Activated naive CD4-positive, alpha-beta T cell (primary cell): ENCODE measurements at places on chromosomes 12 and 14.
A peak's percentile ranks its signal among the peaks of the same experiment; 100 is the strongest.

GRCh38 chr14:77111021-77111420 lies 13.0 kb downstream of the CIPC start:
- DNase-seq, result no peak

GRCh38 chr12:49684310-49684854 lies 22.8 kb downstream of the FMNL3 start:
- DNase-seq, result no peak

GRCh38 chr14:56808383-56809269 lies 1.7 kb downstream of the OTX2 start:
- DNase-seq, result no peak

- no peak for DNase-seq
These were observed 103.9 kb downstream of the ALG10 start for GRCh38 chr12:34126239-34126641.

GRCh38 chr12:88327276-88327675 lies 185.2 kb downstream of the TMTC3 start:
- DNase-seq, result no peak

DNA sequence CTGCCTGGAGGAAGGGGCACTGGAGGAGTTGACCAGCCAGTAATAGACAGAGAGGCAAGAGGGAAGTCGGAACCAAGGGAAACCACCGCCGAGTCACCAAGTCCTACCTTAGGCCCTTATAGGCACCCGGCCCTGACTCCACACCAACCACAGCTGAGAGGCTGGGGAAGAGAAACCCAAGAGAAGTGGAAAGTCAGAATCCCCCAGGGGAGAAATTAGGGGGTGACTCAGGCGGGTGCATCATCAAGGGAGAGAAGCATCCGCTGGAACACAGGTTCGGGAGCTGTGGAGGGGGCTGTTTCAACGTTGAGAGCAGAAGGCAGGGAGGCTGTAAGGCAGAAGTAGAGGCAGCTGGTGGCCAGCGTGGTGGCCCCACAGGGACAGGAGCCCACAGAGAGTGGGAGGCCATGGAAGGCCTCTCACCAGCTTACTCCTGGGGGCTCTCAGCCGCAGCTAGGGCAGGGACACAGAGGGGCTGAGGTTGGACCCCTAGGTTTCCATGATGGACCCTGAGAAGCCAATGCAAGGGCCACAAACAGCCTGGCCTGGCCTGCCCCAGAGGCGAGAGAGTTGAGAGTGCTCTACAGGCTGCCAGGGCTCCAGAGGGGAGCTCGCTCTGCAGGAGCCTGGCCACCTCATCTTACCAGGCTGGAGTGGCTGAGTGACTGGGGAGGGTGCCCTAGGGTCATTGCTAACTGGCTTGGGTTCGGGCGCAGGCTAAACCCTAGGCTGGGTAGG lies 1.4 kb upstream of the TRMT61A start:
- DNase-seq, result no peak

- no peak for DNase-seq
These were observed 284.0 kb upstream of the NOS1 start for GRCh38 chr12:117645473-117645872.

DNA sequence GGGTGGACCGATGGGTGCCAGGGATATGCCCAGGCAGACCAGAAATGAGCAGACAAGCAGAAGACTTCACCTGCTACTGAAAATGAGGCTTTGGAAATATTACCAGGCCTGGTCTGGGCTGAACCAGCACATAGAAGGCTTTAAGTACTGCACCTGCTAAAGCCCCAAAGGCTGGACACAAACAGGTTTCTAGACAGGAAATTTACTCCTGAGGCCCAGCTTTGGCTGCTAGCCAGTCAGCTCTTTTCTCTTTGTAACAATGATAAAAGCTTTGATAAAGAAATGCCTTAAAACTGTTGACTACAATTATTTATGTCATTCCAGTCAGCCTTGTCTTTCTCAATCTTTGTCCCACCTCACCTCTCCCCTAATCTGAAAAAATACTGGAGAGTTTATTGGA lies 228.9 kb upstream of the EGLN3 start:
- no peak for DNase-seq

- DNase-seq, result no peak
These were observed 223.9 kb downstream of the MED13L start for GRCh38 chr12:116053479-116054200.

GRCh38 chr14:95360828-95361227 lies 41.1 kb upstream of the CLMN start:
- no peak for DNase-seq

GRCh38 chr14:61764342-61765122 lies 2.3 kb downstream of the SNAPC1 start:
- no peak for DNase-seq

GRCh38 chr12:12349711-12350665 lies at the start of gene MANSC1:
Gene MANSC1 (minus strand): TSS chr12:12350242. CDS start chr12:12343314, 6,928 bp downstream.
- DNase-seq, result peak; percentile 6

DNA sequence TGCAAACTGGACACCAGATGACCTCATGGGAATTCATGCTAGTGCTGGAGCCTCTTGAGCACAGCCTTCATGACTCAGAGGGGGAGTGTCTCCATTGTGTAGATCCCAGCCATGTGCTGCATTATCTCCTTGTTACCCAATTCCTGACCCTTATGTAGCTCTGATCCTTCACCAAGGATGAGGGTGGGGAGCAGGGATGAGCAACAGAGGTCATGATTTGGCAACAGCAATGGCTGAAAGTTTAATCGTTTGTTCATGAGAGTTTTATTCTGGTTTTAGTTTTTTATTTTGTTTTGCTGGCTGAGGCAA lies 9.5 kb upstream of the BDKRB1 start:
- DNase-seq, result no peak

DNA sequence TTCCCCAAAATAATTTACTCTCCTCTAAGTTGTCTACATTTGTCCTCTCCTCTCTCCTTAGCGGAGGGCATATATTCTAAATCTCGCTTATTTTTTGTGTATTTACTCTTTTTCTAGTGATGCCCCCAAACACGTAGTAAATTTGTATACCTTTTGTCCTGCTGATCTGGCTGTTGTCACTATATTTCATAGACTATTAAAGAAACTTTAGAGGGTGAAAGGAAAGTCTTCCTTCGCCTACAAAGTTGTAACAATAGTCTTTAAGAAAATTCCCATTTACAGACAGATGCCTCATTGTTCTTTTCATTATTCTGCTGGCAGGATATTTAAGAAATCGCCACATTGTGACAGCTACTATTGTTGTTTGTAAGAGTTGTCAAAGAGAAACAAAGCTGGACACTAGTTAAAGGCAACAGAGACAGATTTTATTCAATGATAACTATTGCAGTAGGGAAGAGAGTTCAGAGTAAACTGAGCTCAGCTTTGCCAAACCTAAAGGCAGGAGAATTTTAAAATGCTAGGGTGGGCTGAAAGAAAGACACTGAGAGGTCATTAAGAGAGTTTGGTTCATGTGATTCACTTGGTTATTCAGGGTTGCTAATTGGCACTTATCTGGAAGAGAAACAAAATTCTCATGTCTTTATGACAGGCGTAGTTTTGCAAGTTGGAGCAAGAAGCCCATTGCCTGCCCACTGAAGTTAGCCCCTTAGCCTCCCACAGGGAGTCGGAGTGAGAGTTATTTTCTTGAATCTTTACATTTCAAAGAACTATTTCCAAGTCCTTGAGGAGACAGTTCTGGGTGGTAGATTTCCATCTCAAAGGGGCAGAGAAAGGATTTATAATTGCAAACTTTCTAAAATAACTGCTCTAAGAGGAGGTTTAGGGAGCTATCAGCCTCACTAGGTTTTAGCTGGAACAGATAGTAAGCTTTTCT lies 1272.5 kb upstream of the SEL1L start:
- DNase-seq, result no peak

DNA sequence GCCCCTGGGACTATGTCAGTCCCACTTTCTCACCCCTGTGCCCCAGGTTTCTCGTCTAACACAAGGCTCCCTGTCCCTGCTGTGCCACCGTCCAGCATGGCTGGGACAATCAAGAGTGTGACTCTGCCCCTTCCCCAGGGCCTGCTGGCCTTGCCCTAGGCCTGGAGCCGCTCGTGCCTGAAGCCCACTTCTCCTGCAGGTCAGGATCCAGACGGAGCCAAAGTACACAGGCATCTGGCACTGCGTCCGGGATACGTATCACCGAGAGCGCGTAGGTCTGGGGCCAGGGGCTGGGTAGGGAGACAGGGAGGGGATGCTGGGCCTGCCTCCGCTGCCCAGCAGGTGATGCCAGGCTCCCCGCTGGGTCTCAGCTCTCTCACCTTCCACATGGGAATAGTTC lies 2.8 kb downstream of the SLC25A47 start:
- no peak for DNase-seq

DNA sequence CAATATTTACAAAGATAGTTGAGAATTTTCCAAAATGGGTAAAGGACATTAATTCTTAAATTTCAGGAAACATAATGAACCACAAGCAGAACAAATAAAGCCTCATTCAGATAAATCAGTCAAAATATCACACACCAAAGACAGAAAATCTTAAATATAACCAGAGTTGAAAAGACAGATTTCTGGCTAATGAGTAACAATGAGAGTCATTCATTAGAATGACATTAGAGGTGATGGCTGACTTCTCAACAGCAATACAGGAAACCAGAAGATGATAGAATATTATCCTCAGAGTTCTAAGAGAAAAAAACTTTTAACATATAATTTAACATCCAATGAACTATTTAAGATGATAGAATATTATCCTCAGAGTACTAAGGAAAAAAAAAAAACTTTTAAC lies 124.2 kb downstream of the DENND5B start:
- DNase-seq, result no peak

GRCh38 chr12:121713257-121713777 lies 765 bp downstream of the TMEM120B start:
- no peak for DNase-seq

DNA sequence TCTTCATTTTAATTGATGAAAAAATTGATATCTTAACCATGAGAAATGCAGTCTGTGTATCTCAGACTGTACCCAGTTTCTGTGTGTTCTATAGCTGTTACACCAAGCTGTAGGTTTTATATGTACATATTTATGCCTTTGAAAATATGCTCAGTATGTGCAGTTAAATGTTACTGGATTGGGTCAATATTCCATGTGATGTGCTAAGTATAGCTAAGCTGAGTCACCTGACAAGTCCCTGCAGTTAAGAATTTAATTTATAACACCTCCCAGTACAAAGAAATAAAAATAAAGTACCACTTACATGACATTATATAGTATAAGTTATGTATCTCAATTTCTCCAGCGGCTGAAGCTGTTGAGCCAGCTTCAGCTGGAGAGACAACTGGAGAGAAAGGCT lies 984.0 kb downstream of the GALC start:
- no peak for DNase-seq

DNA sequence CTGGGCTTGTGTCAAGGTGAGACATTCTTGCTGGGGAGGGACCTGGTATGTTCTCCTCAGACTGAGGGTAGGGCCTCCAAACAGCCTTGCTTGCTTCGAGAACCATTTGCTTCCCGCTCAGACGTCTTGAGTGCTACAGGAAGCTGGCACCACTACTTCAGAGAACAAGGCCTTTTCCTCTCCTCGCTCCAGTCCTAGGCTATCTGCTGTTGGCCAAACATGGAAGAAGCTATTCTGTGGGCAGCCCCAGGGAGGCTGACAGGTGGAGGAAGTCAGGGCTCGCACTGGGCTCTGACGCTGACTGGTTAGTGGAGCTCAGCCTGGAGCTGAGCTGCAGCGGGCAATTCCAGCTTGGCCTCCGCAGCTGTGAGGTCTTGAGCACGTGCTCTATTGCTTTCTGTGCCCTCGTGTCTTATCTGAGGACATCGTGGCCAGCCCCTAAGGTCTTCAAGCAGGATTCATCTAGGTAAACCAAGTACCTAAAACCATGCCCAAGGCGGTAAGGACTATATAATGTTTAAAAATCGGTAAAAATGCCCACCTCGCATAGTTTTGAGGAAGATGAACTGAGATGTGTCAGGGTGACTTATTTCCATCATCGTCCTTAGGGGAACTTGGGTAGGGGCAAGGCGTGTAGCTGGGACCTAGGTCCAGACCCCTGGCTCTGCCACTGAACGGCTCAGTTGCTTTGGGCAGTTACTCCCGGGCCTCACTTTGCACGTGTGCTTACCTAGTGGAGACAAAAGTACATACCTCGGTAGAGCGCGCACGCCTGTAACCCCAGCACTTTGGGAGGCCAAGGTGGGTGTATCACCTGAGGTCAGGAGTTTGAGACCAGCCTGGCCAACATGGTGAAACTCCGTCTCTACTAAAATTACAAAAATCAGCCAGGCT lies 4.3 kb downstream of the GAPDH start:
- DNase-seq, result no peak

- no peak for DNase-seq
These were observed 10.4 kb downstream of the APPL2 start for GRCh38 chr12:105225505-105226015.

DNA sequence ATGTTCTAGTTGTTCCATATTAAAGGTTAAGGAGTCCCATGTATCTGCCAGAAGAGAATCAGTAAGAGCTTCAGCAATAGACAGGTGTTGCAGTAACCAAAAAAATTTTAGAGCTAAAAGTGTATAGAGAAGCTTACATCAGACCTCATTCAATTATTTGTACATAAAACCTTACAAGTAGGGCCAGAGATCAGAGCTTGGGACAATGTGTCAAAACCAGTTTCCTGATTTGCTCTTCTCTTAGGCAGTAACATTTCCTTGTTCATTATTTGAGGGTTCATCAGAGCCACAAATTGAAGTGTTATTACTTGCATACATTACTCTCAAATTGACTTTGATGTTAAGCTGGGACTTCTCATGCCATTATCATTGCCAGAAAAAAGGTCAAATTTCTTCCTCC lies 55.5 kb upstream of the ATXN7L3B start:
- DNase-seq, result no peak

GRCh38 chr14:102915292-102916110 lies 7.0 kb upstream of the AMN start:
- DNase-seq, result no peak

DNA sequence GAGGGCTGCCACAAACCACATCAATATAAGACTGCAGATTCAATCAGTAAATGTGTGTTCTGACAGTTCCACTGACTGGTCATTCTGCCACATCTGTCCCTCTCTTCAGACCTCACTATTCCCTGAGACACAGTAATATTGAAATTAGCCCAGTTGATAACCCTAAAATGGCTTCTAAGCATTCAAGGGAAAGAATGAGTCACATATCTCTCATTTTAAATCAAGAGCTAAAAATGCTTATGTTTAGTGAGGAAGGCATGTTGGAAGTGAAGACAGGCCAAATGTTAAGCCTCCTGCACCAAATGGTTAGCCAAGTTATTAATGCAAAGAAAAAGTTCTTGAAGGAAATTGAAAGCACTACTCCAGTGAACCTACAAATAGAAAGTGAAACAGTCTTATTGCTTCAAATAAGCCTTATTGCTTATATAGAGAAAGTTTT lies 24.5 kb upstream of the KIF21A start:
- no peak for DNase-seq

GRCh38 chr14:49962621-49963020 lies 69.7 kb downstream of the ARF6 start:
- DNase-seq, result no peak
